NCI-H774 (cell line): ENCODE measurements at places on chromosomes 7 and 10.

DNA sequence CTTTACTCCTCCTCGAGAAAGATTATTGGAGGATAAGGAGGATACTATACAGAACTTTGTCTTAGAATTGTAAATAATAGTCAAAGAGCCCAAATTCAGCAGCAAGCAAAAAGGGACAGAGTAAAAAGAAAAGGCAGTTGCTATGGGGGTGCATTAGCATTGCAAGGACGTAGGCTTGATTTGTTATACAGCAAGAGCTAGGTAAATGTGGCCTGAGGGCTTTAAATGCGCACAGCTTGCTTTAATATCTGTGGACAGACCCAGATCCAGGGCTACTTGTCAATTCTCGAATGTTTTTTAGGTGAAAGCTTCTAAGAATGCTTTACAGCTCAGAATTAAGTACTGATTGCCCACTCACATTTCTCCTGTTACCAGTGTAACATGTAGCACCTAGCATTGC, 58.5 kb downstream of the CELF2 start:
- no peak for DNase-seq

DNA sequence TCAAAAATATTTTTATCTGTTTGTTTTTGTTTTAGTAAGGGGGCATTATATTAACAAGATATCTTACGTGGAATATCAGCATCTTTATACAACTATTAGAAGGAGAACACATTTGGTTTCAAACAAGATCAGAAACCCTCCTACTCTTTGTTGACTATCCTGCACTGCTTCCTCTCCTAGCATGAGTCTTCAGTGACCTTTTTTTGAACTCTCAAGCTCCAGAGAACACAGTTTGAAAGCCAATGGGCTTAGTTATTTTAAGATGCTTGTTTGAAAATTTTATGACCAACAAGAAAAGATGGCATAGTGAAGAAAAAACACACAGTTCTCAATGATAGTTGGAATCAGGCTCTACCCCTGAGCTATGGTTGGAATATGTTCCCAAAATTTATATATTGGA, 37.2 kb upstream of the RTKN2 start:
- no peak for DNase-seq

DNA sequence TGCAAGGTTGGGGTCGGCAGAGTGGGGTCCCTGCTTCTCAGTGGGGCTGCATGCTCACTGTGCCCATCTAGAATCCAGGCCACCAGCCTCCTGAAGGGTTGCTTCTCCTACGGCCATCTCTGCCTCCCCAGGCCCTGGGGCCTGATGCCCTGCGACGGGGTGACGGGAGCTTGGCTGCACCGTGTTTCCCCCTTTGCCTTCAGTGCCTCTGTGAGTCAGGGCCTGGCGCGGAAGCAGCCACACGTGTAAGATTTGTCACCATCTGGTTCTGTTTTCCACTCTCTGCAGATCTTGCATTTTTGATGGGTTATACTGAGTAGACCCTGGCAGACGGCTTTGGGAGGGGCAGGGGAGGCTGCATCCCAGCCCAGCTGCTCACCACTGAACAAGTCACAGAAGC, 7.2 kb downstream of the ADAMTS14 start:
- no peak for DNase-seq

DNA sequence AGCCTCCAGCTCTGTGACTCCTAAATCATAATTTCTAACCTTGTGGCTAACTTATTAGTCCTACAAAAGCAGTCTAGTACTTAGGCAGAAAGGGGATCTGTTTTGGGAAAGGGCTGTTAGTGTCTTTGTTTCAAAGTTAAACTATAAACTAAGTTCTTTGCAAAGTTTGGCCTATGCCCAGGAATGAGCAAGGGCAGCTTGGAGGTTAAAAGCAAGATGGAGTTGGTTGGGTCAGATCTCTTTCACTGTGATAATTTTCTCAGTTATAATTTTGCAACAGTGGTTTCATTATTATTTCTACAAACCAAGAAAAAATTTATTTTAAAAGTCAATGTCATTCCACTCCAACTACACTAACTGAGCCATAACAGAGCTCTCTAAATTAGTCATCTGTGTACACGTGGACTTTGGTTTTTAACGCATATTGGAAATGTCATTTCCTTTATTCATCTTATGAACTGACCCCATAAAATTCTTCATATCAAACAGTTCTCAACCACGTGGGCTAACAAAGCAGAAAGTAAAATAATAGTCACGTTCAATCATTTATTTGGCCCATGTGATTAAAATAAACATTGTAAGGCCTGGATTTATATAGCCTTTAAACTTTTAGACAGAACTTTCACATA, 143.2 kb upstream of the C7orf33 start:
- no peak for DNase-seq

- no peak for DNase-seq
These were observed 177.3 kb upstream of the ZNF32 start for GRCh38 chr10:43825984-43826383.

GRCh38 chr10:113108948-113109347, 158.9 kb downstream of the TCF7L2 start:
- DNase-seq, result no peak

- DNase-seq, result no peak
These were observed 8.2 kb downstream of the BMS1 start for GRCh38 chr10:42790835-42791234.

DNA sequence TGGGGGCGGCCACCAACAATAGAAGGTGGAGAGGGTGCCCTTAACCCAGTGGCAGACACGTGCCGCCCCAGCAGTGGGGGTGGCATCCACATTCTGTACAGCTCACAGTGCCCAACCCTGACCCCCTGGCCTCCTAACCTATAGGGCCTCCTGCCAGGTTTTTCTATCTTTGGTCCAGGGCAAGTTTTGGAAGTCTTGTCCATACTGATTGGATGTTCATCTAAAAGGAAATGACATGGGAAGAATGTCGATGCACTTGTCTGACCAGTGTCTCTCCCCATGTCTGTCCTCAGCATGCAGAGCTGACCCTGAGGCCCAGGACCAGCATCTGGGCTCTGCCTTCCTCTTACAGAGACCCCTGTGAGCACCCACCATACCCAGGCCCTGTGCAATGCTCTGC, 32.3 kb upstream of the ANTXRL start:
- no peak for DNase-seq

GRCh38 chr10:51748959-51749358, 49.6 kb upstream of the CSTF2T start:
- DNase-seq, result no peak

DNA sequence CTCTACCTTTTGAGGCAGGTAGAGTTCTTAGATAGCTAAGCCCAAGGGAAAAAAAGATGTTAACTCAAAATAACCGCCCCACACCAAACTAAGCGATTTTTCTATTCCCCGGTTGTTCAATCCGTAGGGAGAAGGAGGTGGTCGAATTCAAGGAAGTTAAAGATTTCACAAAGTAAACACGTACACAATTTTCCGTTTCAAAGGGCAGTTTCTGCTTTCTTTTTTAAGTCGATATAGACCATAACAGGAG, 842 bp downstream of the KBTBD2 start:
- DNase-seq, result no peak

GRCh38 chr7:20313626-20314025, 17.1 kb upstream of the ITGB8 start:
- DNase-seq, result no peak

GRCh38 chr7:2253525-2254244, 11.7 kb downstream of the NUDT1 start:
- DNase-seq, result no peak

DNA sequence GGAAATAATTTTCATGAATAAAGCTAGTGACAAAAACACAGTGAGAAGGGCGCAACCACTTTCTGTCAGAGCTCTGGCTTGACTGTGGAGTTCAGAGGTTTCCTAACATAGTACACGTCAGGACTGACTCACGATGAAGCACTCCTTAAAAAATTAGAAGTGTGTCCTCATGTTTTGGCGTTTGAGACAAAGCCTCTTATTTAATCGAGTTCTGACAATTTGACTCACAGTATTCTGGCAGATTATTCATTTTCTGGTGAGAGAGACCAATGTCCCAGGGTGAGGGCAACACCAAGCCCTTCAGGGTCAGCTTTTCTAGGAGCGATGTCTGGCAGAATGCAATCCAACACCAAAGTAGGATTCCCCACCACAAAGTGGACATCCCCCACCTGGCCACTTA, 108.7 kb downstream of the DIP2C start:
- DNase-seq, result no peak

DNA sequence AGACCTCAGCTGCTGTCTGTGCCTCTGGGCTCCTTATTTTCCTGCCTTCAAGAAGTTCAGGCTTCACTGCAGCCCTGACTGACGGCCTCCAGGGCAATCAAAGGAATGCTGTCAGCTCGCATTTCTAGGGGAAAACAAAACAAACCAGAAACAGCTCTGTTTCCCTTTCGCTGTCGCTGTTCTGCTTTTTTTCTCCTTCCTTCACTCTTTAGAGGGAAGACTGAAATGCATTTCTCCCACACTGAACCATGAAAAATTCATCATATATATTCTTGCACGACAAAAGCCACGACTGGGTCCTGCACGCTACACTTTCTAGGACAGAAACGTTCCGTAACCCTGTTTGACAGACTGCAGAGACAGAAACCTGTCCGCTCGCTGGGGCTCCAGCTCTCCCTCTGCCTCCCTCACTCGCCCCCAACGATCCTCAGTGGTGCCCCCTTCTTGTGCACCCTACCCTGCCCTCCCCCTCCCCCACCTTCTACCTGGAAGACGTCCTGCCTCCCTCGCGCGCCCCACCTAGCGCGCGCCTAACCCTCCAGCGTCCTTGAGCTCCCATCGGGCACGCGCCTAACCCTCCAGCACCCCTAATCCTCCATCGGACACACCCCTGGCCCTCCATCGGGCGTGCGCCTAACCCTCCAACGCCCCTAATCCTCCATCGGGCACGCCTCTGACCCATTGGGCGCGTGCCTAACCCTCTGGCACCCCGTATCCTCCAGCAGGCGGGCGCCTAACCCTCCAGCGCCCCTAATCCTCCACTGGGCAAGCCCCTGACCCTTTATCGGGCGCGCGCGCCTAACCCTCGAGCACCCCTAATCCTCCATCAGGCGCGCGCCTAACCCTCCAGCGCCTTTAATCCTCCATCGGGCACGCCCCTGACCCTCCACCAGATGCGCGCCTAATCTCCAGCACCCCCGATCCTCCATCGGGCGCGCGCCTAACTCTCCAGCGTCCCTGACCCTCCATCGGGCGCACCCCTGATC, 37.1 kb downstream of the SVOPL start:
- no peak for DNase-seq

- DNase-seq, result no peak
These were observed 2.8 kb downstream of the KCTD7 start for GRCh38 chr7:66631471-66631870.

DNA sequence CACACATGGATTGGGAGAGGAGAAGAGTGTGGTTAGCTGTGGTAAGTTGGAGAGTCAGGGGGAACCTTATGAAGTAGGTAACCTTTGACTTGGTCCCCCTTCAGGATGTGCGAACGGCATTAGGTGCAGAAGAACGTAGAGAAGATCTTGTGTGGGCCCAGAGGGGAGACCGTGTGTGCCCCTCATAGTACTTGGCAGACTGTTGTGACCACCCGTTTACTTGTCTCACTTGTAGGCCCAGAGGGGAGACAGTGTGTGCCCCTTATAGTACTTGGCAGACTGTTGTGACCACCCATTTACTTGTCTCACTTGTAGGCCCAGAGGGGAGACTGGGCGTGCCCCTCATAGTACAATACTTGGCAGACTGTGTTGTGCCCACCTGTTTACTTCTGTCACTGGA, 2.6 kb downstream of the GTPBP4 start:
- no peak for DNase-seq

DNA sequence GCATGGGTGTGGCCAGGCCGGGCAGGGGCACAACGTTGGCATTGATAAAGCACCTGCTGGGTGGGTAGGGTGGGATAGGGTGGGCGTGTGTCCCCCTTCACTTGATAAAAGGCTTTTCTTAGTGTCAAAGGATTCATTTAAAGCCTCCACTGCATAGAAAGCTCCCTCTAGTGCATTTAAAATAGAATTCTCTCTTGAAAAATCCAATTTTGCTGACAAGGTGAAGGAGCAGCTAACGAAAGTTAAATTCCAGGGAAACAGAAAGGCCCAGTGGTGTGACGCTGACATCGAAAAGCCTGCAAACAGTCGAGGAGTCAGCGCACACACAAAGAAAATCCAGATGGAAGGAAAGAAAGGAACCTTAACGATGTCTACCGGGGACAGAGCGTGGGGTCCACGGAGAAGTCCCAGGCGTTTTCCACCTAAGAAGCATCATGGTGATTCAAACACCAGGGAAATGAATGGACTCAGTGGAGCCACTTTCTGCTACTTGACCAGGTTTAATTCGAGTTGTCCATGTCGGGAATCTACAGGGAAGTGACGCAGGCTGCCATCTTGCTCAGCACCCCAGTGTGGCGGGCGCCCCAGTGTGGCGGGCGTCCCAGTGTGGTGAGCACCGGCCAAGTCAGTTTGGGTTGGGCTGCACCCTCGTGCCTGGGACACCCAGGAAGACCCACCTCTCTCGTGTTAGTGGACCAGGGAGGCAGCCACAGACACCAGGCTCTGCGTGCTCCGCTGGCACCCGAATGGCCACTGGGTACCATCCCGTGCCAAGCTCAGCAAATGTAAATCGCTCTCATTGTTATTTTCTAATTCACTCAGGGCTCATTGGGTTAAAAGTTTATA, 217.8 kb downstream of the DNAJB6 start:
- no peak for DNase-seq

DNA sequence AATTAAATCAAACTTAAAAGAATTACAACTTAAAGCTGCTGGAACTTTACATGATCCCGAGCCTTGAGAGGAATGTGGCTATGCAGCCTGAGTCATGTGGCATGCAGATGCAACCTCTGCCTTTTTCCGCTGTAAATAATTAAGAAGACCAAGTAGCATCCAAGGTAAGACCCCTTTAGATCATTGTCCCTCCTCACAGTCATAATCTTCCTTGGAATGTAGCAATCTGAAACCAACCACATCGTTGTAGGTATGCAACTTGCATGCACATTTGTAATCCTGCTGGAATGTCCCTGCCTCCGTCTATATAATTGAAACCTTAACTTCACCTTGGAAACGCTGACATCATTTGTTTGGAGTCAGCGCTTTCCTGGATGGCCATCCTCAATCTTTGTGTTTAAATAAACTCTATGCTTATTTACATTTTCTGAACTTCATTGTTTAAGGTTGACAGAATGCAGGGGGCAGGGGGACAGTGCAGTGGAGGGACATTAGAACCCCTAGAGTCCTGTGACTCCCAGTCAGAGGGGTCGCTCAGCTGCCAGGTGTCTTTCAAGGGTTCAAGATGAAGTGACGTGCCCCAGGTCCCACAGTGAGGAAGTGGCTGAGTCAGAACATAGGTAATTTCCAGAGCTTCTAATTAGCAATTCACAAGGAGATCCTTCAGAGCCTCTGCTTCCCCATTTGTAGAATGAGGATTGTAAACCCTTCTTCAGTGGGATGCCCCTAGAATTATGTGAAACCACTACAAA, 110.7 kb downstream of the RALA start:
- DNase-seq, result no peak

GRCh38 chr7:148633761-148634160, 43.2 kb downstream of the C7orf33 start:
- no peak for DNase-seq

- DNase-seq, result no peak
These were observed 11.8 kb downstream of the ZNF487 start for GRCh38 chr10:43448742-43449141.
